ENCODE measurements at places on chromosomes 13 and 19.

DNA sequence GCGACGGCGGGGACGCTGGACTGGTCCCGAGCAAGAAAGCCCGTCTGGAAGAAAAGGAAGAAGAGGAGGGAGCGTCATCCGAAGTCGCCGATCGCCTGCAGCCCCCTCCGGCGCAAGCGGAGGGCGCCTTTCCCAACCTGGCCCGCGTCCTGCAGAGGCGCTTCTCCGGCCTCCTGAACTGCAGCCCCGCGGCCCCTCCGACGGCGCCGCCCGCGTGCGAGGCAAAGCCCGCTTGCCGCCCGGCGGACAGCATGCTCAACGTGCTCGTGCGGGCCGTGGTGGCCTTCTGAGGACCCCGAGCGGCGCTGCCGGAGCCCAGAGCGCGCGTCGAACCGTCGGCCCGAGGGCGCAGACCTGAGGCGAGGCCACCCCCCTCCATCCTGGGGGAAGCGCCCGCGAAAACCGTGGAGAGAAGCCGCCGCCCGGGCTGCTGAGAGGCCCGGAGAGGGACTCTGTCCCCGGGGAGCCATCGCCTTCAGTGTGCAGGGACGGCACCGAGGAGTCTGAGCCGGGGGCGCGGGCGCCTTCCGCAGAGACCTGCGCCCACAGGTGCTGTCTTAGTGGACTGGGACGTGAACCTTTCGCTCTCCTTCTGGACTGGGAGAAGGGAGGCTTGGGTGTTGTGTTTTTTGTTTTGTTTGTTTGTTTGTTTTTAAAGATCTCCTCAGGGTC is 3.5 kb downstream of the IER2 start:
- no peak for DNase-seq

- no peak for DNase-seq
Measured at GRCh38 chr19:2047449-2048103, 3.5 kb downstream of the MKNK2 start.

- peak; percentile 38 for DNase-seq
Measured at GRCh38 chr19:48152551-48152950, 17.6 kb downstream of the LIG1 start.

- DNase-seq: no peak
Measured at GRCh38 chr19:2223959-2224358, 12.2 kb downstream of the PLEKHJ1 start.

GRCh38 chr13:99185606-99186005 is 15.0 kb upstream of the UBAC2 start:
- DNase-seq: no peak

GRCh38 chr19:33405553-33406461 is 32.3 kb downstream of the CEBPG start:
- no peak for DNase-seq

- DNase-seq: no peak
Measured at GRCh38 chr19:46862974-46863632, 2.3 kb downstream of the ARHGAP35 start.

DNA sequence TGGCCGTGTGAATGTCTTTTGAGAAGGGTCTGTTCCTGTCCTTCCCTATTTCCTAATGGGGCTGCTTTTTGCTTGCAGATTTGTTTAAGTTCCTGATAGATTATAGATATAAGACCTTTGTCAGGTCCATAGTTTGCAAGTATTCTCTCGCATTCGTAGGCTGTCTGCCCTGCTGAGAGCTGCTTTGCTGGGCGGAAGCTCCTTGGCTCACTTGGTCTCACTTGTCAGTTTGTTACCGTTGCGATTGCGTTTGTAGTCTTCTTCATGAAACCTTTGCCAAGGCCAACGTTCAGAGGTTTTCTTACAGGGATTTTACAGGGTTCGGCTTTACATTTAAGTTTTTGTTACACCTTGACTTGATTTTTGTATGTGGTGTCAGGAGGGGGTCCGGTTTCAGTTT is 44.0 kb upstream of the TFDP1 start:
- DNase-seq: no peak

DNA sequence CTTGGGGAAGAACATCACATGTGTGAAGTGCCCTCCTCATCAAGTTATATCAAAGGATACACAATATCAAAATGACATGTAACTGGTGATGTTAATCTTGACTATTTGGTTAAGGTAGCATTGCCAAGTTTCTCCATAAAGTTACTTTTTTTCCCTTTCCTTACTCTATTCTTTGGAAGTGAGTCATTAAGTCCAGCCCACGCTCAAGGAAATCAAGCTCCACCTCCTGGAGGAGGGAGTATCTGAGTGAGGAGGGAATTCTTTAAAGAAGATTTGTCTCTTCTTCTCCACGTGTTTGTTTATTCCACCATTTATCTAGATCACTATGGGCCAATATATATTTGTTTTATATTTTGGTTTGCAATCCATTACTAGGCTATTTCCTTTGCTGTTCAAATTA is 33.6 kb upstream of the FNDC3A start:
- DNase-seq: no peak

DNA sequence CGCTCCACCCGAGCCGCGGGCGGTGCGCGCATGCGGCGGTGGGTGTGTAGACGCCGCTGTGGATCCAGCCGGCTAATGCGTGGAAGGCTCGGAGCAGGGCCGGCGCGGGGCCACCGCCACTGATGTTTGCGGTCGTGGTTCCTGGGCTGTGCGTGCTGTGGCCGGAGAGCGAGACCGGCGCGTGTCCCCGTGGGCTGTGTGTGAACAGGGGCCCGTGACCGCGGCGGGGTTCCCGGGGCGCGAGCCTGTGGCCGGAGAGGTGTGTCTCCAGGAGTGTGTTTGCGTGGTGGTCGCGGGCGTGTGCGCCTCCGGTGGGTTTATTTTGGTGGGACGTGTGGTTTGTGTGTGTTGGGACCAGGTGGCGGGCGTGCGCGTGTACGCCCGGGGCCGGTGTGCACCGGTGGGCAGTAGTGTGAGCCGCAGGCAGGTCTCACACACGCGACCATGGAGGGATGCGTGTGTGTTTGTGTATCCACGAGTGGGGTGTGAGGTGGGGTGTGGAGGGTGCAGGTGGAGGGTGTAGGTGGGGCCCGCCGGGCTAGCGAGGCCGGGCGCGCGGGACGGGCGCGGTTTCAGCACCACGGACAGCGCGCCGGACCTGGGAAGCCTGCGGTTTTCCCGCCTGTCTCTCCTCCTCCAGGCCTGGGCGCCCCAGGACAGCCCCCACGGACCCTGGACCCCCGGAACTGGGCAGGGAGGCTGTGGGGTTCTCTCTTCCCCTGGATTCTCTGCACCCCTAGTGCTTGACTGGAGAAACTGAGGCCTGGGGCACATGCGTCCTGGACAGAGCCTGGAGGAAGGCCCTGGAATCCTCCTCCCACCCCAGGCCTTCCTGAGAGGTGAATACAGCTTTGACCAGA is 1.6 kb downstream of the HCN2 start:
- no peak for DNase-seq

DNA sequence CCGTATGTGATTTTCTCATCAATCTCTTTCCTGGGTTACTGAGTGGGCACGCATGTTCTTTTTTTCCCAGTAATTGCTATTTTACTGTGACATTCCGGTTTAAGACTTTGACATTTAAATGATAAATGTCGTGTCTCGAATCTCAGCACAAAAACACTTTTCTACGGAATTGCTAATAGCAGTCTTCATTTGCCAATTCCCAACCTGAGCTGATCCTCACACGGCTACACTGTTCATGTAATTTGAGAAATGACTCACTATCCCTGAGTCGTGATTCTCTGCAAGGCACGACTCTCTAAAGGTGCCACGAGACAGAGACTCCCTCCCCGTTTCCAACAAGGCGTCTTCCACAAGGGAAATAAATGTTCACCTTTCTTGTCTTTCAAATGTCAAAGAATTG is 88.7 kb upstream of the USP29 start:
- no peak for DNase-seq

DNA sequence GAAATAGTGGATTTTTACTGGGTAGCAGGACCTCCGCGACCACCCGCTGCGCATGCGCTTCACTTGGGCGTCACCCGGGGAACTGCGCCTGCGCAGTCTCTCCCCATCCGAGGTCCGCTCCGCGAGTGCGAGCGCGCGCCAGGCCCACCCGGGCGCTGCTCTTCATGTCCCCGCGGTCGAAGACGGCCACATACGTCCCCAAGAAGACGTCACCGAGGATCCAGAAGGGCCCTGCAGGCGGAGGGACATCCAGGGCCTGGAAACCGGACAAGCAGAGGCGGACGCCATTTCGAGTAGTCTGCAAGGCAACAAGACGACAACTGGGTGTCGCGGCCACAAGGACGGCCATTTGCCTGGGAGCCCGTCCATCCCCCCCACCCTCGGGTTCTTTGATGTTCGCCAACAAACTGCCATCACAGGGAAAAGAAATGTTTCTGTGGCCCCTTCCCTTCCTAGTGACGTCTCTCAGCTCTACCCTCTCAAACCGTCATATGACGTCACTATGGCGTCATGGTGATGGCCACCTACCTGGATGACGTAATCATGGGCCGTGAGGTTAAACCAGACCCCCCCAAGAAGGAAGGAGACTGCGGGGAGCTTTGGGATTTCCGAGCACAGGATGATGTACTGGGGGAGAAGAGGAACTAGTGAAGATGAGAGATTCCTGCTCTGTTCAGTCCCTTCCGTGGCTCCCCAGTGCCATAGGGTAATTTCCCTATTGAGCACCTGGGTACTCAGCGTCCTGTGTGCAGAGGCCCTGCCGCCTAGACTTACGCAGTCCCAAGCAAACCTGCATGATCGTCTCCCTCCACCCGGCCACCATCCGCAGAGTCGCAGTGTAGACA is 6.7 kb downstream of the NAPSA start:
- DNase-seq: peak; percentile 61

DNA sequence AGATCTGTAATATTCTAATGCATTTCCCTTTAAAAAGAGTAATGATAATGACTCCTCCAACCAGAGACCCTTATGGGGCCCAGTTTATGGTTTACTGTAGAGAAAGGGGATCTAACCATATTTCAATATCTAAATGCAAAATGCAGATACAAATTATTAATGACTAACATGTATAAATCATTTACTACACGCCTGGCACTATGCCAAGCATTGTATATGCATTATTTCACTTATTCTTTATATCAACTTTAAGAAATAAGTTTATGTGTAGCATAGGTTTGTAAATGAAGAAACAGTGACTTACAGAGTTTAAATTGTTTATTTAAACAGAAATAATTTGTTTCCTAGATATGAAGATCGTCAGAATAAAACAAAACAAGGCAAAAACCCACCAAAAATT is 86.2 kb upstream of the SCEL start:
- DNase-seq: no peak

DNA sequence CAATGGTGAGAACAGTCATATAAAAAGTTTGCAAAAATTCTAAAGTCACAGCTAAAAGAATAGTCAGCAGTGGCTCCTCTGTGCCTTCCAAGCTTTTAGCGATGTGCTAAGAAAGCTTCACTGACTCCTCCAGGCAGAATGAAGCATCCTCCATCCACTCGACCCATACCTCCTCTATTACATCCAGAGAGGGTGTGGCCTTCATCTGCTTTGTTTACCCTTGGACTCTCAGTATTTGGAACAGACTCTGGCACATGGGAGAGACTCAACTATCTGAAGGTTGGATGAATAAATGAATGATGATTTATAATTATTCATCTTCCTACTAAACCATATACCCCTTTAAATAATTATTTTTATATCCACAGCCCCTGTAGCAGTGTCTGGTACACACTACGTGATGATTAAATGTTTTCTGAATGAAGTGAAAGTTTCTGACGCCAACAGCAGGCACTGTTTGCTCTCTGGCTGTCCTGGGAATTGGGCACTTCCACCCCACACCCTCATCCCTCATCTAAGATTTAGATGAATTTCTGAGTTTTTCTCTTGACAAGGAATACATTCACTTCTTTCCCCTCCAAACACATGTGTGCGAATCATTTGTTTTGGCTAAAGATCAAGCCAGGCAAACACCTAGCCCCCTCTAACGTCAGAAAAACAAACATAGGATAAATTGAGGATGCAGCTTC is 93.9 kb downstream of the NUFIP1 start:
- no peak for DNase-seq

DNA sequence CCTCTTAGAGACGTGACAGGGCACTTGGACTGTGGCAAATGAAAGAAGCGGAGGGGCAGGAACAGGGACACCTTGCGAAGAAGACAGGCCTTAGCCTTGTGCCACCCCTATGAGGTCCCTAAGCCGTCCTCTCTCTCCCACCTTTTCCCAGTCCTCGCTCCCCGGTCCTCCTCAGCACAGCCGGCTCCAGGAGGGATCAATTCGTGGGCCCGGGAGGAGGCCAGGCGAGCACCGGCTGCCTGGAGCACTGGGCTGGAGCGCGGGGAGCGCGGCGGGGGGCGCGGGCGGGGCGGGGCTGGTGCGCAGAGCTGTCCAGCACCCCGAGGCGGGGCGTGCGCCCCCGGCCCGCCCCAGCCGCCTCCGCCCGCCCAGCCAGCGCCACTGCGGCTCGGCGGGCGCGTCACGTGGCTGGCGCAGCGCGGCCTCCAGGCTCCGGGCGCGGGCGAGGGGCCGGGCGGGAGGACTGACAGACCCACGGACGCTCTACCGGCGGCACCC is at the start of gene LRP3:
TSS of gene LRP3 (plus strand) at position 466 of the 498 bp plus-strand sequence. CDS start 456 bp downstream, outside the sequence.
- no peak for DNase-seq

GRCh38 chr19:46298479-46299003 is 1.7 kb downstream of the HIF3A start:
- no peak for DNase-seq

GRCh38 chr13:64277097-64277496 is 2861.4 kb upstream of the PCDH20 start:
- DNase-seq: no peak

DNA sequence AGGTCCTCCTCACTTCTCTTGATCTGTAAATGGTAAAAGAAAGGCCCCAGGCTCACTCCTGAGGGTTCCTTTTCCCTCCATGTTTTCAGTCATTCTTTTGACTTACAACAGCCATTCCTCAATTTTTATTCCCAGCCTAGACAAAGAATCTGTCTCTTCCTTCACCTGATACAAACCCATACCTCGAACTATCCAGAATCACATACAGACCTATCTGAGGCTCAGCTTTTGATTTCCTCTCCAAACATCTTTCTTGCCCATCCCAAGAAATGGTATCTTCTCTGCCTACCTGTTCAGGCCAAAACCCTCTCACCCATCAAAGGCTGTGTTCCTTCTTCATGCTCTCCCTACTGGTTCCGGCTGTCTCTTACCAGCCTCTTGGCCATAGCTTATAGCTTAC is 2.2 kb downstream of the CHMP2A start:
- no peak for DNase-seq

GRCh38 chr13:33918199-33918932 is 100.4 kb downstream of the RFC3 start:
- DNase-seq: no peak

- DNase-seq: no peak
Measured at GRCh38 chr13:40774672-40775071, 3.7 kb upstream of the MRPS31 start.

DNA sequence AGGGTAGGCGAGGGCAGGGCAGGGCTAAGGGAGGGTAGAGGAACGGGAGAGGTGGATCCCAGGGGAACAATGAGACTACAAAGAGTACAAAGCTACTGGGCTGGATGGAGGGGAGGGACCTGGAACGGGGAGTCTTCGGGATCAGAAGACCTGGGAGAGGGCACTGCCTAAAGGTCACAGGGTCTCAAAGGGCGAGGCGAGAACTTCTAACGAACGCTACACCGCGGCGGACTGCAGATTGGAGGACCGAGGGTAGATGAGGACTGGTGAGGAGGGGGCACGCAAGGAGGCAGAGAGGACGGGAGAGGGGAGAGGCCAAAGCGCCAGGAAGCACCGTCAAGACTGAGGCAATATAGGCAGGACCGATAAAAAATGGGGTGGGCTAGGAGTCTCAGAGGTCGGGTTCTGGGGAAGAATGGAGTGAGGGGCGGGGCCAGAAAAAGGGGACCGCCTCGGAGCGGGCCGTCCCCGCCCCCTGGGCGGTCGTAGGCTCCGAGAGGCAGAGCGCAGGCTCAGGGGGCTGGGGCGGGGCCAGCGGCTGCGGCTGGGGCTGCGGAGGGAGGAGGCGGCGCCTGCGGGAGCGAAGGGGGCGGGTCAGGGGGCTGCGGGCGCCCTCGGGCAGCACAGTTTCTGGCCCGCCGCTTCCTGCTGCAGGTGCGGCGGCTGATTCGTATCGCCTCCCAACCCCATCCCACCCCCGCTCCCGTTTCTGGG is 1.3 kb upstream of the KCNC3 start:
- DNase-seq: peak; percentile 79
